ENCODE measurements at places on chromosomes 4 and X.

DNA sequence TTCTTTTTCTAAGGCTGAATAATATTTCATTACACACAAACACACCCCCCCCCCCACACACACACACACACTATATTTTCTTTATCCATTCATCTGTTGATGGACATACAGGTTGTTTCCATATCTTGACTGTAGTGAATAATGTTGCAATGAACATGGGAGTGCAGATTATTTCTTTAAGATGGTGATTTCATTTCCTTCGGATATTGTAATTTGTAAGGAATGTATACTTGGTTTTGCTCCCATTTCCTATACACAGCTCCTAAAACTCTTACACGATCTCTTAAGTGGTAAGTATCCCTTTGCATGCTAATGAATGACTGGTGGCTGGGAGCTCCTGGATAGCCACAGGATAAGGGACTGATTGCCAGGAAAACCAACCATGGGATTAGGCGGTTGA lies 14.7 kb upstream of the RBMXL3 start:
- DNase-seq = no peak

DNA sequence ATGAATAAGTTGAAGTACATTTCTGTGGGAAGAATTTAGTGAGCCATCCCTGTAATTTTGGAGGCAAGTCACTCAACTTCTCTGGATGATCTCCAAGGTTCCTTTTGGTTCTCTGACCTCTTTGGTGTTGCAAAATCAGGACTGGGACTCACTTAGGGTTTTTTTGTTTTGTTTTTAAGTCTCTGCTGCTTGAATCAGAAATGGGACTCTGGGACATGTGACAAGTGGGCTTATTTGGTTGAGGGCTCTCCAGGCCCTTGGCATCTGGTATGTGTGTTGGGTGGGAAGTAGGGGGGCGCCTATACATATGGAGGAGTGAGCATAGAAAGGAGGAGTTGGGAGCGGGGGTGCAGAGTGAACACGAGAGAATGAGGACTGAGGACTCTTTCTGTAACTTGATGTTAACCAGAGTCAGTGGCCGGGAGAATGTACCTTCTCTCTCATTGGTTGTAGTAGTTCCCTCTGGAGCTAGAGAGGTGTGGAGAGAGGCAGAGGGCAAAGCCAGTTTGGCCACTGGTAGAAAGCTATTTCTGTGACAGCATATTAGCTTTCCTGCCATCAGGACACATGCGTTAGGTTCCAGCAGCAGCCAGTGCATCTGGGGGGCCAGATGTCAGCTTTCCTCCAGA lies 1.9 kb downstream of the ARHGAP10 start:
- no peak for DNase-seq

- DNase-seq = no peak
These were observed 229.9 kb upstream of the BOD1L1 start for GRCh38 chr4:13857397-13857796.

- no peak for DNase-seq
These were observed 1278.6 kb downstream of the PCDH7 start for GRCh38 chr4:31998807-31999206.

DNA sequence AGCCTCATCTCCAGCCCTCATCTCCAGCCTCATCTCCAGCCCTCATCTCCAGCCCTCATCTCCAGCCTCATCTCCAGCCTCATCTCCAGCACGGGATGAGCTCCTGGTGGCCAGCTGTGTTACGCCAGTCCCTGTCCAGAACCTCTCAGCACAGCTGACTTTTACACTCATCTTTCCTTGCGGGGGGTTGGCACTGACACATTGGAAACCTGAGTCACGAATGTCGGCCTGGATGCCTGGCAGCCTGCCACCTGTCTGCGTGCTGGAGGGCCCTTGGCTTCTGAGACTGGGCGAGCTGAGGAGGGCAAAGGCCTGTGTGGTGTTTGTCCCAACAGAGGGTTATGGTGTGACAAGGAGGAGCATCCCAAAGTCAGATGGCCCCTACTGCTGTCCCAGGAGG lies 66.1 kb upstream of the HGFAC start:
- DNase-seq = no peak

GRCh38 chr4:108596344-108596743 lies 24.0 kb upstream of the RPL34 start:
- no peak for DNase-seq

- DNase-seq = peak; percentile 56
These were observed 79.9 kb downstream of the SLC9A6 start for GRCh38 chrX:136065044-136065671.

GRCh38 chr4:4914059-4914820 lies 54.8 kb downstream of the MSX1 start:
- no peak for DNase-seq

GRCh38 chr4:26365537-26366150 lies 44.8 kb downstream of the RBPJ start:
- no peak for DNase-seq

GRCh38 chr4:184942444-184943425 lies 75.6 kb upstream of the HELT start:
- DNase-seq = no peak

- no peak for DNase-seq
These were observed 5.2 kb downstream of the UGDH start for GRCh38 chr4:39522068-39522467.

DNA sequence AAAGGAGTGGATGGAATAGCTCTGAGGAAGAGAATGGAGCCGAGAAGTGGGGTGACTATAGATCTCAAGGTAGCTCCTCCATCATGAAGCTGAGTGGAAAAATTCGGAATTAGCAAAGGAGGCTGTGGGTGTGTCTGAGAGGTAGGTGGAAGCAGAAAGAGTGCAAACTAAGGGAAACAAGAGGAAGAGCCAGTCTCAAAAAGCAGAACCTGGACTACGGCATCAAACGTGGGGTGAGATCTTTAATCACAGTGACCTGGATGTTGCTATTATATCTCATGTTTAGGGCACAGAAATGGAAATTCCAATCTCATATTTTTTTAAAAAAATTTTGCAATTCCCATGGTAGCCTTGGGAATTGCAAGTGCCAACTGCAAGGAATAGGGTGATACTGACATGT lies 162.5 kb upstream of the RASGEF1B start:
- DNase-seq = no peak

DNA sequence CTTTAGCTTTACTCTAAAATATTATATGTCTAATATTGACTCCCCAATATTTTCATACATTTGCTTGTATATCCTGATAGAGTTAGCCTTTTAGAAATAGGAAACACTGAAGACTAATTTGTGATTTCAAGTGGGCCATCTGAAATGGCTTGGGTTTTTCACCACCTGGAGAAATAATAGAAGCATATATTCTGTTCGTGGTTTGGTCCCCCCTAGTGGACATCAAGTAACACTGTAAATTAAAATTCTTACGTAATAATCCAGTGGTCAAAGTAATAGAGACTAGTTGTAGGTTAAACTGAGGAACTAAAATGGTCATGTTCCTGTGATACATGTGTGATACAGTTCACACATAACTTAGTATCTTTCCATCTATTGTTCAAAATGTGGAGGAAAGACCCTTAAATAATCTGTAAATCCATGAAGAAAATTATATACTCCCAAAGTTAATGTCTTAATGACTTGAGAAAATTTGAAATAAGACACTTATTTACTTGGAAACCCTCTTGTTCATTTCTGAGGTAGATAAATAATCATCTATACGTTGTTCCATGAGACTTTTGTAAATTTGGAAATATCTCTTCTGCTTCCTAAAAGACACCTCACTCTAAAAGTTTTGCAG lies 79.8 kb upstream of the SMARCAD1 start:
- no peak for DNase-seq

GRCh38 chr4:8402640-8403039 lies 37.9 kb downstream of the ACOX3 start:
- no peak for DNase-seq

GRCh38 chrX:13699183-13699826 lies 10.4 kb downstream of the RAB9A start:
- DNase-seq = no peak

GRCh38 chrX:119899125-119899524 lies 3.4 kb downstream of the AKAP14 start:
- no peak for DNase-seq

- DNase-seq = peak; percentile 54
These were observed 664 bp downstream of the PRSS12 start for GRCh38 chr4:118351851-118352827.

GRCh38 chrX:23898412-23898959 lies 9.3 kb downstream of the APOO start:
- no peak for DNase-seq

GRCh38 chr4:173254646-173255045 lies 79.5 kb downstream of the HMGB2 start:
- no peak for DNase-seq

GRCh38 chrX:44223150-44223549 lies 120.3 kb downstream of the EFHC2 start:
- DNase-seq = no peak

DNA sequence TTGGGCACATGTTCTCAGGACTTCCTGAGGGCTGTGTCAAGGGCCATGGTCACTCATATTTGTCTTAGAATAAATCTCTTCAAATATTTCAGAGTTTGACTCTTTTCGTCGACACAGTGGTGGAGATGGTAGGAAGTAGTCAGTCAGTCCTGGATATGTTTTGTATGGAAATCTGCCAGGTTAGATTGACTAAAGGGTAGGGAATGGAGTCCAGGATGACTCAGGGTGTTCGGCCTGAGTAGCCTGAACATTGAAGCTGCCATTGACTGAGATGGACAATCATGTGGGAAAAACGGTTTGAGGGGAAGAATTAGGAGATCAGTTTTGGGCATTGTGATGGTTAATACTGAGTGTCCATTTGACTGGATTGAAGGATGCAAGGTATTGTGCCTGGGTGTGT lies 177.1 kb upstream of the CENPE start:
- no peak for DNase-seq

- no peak for DNase-seq
These were observed 270.8 kb downstream of the GRIA3 start for GRCh38 chrX:123454712-123455431.

DNA sequence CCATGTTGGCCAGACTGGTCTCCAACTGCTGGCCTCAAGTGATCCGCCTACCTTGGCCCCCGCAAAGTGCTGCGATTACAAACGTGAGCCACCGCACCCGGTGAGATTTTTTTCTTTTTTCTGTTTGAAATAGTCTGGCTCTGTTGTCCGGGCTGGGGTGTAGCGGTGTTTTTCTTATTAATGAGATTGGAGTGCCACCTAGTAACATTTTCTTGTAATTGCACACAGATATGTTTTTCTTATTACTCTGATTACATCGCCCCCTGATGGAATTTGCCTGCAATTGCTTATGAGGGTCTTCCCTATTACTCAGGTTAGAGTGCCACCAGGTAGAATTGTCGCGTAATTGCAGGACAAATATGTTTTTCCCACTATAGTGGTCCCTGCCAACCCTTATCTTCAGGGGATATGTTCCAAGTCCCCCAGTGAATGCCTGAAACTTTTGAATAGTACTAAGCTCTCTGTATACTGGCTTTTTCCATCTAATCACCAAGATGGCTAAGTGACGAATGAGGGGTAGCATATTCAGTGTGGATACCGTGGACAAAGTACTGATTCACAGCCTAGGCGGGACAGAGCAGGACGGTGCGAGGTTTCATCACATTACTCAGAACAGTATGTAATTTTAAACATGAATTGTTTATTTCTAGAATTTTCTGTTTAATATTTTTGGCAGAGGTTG lies 8.6 kb upstream of the PDHA1 start:
- DNase-seq = no peak

- DNase-seq = no peak
These were observed 11.5 kb downstream of the CBR4 start for GRCh38 chr4:168998596-168998995.

GRCh38 chrX:134453631-134454030 lies 6.3 kb upstream of the HPRT1 start:
- DNase-seq = no peak

- DNase-seq = no peak
These were observed 36.7 kb downstream of the ARX start for GRCh38 chrX:24979081-24979480.

- DNase-seq = peak; percentile 75
These were observed 69.4 kb downstream of the HMGB2 start for GRCh38 chr4:173264684-173265185.

DNA sequence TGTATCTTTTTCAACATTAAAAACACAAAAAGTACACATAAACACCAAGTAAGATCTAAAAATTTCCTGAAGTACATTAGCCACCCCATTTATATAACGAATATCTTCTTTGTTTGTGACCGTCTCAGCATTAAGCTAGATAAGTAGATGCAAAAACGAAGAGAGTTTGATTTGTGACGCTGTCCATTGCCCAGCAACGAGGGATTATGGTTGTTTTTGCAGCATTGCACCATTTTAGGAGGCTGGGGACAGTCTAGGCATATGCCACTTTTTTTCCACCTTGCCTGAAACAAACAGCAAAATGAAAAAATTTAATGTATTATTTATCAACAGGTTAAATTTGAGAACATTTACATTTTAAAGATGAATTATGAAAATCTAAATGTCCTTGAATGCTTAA lies 12.0 kb upstream of the IGSF1 start:
- no peak for DNase-seq

DNA sequence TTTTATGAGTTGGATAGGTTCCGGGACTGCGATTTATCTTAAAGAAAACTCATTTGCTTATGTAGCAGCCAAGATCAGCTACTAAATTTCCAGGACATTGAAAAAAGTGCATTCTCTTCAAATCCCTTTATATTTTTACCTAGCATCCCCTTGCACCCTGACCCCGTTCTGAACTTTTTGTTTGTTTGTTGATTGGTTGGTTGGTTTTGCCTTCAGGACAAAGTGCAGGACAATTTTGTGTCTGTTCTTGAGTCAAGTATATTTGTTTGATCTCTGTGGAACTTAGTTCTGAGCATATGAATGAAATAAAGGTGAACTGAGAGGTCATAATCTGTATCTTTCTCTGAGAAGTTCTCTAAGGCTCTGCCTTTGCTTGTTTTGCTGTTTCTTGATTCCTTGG lies 12.8 kb upstream of the TAPT1 start:
- no peak for DNase-seq

- DNase-seq = no peak
These were observed 464.6 kb downstream of the PCDH18 start for GRCh38 chr4:137067735-137068134.

DNA sequence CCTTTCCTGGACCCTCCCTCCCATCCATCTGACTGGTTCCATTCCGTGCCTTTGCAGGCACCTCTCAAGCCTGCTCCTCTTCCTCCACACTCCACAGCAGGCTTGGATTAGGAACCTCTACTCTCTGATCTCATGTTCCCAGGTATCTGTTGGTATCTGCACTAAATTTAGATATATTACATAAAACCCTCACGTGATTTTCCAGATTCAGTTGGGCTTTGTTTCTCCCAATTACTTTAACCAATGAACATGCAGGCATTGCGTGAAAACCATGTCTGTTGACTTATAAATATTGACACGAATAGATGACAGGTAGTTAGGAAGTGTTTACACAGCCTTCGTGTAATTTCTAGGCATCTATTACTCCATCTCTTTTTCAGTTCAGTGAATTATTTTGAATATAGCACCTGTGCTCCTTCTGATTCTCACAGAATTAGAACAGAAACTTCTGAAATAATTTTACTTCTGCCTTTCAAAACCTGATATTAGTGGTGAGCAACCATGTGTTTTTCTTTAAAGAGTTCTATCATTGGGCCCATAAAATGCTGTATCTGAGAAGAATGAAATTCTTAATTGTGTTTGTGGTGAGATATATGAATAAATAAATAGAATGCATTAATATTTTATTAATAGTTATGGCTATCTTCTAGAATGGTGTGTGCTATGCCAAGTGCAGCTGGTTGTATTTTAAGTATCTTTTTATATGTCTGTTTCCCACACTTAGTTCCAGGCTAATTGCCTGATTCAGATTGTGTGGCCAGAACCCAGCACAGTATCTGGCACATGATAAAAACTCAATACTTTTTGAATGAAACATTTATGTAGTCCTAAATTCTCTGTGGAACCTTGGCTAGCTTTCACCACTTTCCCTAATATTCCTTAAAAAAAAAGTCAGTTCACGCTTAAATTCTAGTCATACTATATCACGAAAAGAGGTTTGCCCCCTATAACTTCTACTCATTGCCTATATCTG lies 304.8 kb downstream of the QDPR start:
- no peak for DNase-seq
